ENCODE measurements at places on chromosomes 5 and 9. TPM values are rescaled to one million over a fixed set of nuclear protein-coding genes. Genes with fewer than 3 reads are reported as not detected.

DNA sequence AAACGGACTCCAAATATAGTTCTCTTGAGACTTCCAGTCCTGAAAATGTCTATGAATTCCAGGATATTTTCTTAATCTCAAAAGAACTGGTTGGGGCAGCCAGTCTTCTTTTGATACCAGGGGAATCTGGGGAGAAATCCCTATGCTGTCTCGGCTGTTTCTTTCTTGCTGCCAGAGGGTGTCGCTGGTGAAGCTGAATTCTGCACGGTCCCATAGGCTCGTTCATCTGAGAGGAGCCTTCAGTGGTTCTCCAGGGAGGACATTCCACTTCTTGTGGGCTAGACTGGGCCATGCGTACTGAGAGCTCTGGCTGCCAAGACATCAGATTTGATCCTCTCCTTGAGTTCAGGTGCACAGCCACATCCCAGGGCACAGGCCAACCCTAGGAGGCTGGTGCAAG, 155.0 kb upstream of the CLINT1 start:
- H3K27ac ChIP-seq, result no peak overlapping the region
- peak; percentile 42 for DNase-seq
- H3K27me3 ChIP-seq, result no peaks in the 10 kb centered on the region
- H3K36me3 ChIP-seq, result no peaks in the 10 kb centered on the region
- H3K4me1 ChIP-seq, result peaks cover 12% of the 10 kb centered on the region
- H3K4me3 ChIP-seq, result no peak overlapping the region

- no peak for DNase-seq
- H3K4me3 ChIP-seq, result no peak overlapping the region
- H3K27ac ChIP-seq, result no peak overlapping the region
- H3K36me3 ChIP-seq, result no peaks in the 10 kb centered on the region
- H3K4me1 ChIP-seq, result no peaks in the 10 kb centered on the region
- no peaks in the 10 kb centered on the region for H3K27me3 ChIP-seq
Measured at GRCh38 chr5:89232139-89232603, 349.2 kb upstream of the MEF2C start.

DNA sequence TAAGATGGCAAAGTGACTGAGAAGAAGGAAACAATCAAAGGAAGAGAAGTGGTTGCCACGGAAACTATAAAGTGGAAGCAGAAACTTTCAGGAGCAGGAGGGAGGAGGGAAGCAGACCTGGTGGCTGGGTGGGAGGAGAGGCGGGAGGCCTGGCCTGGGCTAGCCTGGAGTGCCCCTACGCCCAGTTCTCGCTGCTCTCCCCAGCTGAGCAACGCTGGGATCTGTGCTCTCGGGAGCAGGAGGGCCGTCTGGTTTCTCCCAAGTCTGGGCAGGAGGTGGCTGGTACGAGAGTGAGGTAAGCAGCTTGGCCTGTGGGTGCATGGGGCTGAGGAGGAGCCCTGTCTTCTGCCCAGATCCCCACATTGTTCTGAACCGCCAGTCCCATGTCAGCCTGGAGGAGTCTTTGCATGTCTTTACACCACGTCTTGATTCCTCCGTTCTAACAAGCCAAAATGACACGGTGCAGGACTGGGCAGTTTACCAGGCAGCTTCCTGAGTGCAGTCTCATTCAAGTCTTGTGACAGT, 15.0 kb upstream of the DAB2IP start:
- no peak for DNase-seq
- no peak overlapping the region for H3K4me3 ChIP-seq
- peaks cover 55% of the 10 kb centered on the region for H3K4me1 ChIP-seq
- H3K27me3 ChIP-seq, result no peaks in the 10 kb centered on the region

GRCh38 chr9:135941288-135941995, 19.7 kb downstream of the UBAC1 start:
- no peak overlapping the region for H3K4me3 ChIP-seq
- peaks cover 68% of the 10 kb centered on the region for H3K36me3 ChIP-seq
- no peak for DNase-seq

Gene CCL27
- not detected for total RNA-seq

- peak; percentile 90 for DNase-seq
- H3K27ac ChIP-seq, result peak overlapping the region; percentile 78
- H3K4me3 ChIP-seq, result peak overlapping the region; percentile 43
Measured at GRCh38 chr5:141512390-141512910, 23.6 kb downstream of the PCDHGC5 start.

- DNase-seq, result no peak
- H3K4me1 ChIP-seq, result no peaks in the 10 kb centered on the region
- no peaks in the 10 kb centered on the region for H3K27me3 ChIP-seq
- no peak overlapping the region for H3K27ac ChIP-seq
- no peaks in the 10 kb centered on the region for H3K36me3 ChIP-seq
Measured at GRCh38 chr5:154993461-154993860, 20.1 kb upstream of the KIF4B start.

GRCh38 chr9:133102190-133103021, 18.6 kb downstream of the RALGDS start:
- no peak overlapping the region for H3K4me3 ChIP-seq
- H3K27ac ChIP-seq, result no peak overlapping the region
- no peak for DNase-seq
- H3K4me1 ChIP-seq, result no peaks in the 10 kb centered on the region

Gene ZNF883
- total RNA-seq, result 3.0 TPM
